ENCODE measurements at places on chromosomes 7 and 10.
A peak's percentile ranks its signal among the peaks of the same experiment; 100 is the strongest.

- DNase-seq: no peak
Measured at GRCh38 chr10:63539994-63540393, 18.8 kb downstream of the REEP3 start.

- DNase-seq: no peak
Measured at GRCh38 chr10:96835899-96836298, 3.8 kb downstream of the LCOR start.

DNA sequence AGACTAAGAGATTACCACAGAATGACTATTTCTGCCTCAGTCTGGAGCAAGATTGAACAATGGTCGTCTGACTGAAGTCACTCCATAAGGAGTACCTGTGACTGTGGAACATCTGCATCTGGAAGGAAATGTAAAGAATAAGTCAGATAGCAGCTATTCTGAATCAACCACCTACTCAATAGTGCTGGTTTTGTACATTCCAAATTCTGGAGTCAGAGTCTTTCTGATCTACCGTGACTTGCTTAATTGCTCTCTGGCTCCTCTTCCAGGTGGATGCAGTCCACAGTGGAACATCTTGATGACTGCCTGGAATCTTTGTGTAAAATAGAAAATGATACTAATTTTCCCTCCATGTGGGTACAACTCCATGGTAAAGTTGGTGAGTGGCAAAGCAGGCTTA is 156.3 kb upstream of the SEMA3C start:
- no peak for DNase-seq

DNA sequence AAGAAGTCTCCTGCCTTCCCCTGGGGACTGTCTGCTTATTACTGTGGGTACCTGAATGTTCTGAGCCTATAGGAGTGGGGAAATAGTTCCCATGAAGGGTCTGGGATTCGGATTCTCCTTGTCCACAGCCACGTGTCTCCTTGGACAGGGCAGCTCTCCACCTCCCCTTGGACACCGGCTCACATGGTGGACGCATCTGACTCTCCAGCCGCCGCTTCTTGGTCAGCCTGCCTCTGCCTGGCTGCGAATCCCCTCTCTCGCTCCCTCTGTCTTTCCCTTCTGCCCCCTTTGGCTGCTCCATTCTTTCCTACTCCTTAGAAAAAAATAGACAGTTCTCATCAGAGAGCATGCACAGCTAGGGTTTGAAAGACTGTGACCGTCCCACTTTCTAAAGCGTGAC is 46.9 kb downstream of the JAKMIP3 start:
- no peak for DNase-seq

GRCh38 chr10:95352684-95353083 is 61.9 kb upstream of the PDLIM1 start:
- no peak for DNase-seq

DNA sequence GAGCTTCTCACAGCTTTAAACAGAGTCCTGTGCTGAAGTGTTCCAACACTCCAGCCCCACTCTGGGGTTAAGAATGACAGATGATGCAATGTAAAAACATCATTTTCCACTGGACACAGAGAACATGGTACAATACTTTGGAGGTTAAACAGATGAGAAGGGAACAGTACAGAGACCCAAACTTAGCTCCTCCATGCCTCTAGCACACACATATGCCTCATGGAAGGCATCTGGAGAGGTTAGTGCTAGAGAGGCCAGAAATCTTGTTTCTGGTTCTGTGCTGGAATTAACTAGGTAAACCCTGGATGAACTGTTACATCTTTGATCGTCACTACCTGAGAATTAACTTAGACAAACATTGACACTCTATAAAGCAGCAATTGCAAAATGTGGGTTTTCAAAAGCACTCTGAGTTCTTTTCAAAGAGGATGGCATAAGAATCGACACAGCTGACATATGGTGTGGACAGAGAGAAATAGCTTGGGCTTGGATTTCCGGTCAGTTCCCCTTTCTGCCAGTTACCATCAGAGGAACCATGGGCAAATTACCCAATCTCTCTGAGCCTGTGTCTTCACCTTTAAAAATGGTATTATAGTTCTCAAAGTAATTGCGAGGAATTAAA is 81.9 kb downstream of the KCNMA1 start:
- no peak for DNase-seq

DNA sequence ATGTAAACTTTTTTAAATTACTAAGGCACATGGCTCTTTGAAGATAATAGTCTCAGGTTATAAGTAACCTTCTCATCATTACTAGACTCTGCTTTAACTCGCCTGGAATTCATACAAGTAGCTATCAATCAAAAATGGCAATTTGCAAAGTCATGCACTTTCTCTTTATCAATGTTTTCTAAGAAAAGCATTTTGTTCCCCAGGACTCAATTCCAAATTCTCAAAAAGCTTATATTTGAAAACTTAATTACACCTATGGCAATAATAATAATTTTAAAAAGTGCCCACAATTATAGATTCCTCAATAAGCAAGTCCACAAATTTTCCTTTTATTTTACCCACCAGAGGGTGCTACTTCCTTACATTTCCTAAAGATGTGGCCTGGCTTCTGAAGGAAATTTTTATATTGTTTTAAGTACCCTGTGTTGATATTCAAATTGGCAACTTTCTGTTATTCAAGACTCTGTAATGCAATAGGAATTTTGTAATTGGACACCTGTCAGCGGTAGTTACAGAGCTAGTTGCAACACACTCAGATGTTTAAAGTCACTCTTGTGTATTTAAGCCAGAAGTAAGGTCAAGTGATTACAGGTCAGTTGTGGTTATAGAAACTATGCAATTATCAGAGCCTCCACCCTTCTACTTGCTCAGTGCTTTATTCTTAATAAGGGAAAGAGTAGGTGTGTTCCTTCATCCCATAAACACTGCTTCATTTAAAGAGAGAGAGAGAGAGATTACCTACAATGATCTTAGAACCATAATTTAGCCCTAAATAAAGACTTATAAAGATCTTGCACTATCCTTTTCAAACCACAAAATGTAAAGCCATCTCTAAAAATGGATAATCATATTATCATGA is 47.1 kb upstream of the HYAL4 start:
- DNase-seq: peak; percentile 44

GRCh38 chr10:44921506-44921905 is 10.4 kb downstream of the TMEM72 start:
- DNase-seq: no peak

GRCh38 chr10:50325449-50326171 is 74.3 kb upstream of the ASAH2 start:
- DNase-seq: no peak

- peak; percentile 69 for DNase-seq
Measured at GRCh38 chr7:144019457-144019856, 19.3 kb downstream of the OR6B1 start.

- no peak for DNase-seq
Measured at GRCh38 chr7:72405418-72405817, 6.7 kb downstream of the CALN1 start.

DNA sequence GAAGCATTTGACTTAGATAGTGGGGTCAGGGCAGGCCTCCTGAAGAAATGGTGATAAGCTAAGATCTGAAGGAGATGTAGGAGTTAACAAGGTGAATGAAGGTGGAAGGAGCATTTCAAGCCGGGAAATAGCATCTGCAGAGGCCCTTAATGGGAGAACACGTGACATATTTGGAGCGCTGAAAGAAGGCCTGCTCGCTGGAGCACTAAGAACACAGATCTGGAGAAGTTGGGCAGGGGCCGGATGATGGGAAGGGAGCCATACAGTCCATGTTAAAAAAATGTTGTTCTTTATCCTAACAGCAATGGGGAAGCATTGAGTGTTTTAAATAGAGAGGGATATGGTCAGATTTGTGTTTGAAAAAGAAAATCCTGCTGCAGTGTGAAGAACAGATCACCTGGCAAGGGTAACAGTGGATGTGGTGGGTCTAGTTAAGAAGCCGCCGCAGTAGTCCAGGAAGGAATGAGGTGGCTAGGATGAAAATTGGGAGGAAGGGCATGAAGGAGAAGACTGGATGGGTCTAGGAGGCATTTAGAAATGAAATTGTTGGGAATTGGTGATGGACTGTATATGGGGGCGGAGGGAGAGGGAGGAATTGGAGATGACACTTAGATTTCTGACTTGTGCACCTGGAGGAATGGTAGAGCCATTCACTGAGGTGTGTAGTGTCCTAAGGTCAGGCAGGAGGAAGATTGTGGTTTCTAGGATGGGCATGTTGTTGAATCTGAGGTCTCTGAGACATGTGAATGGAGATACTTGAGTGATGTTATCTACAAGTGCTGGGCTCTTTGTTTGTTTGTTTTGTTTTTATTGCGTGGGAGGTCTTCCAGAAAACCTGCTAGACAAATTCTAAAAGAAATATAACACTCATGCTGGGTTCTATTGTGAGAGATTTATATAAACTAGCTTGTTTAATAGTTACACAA is 58.4 kb downstream of the MET start:
- no peak for DNase-seq

- DNase-seq: no peak
Measured at GRCh38 chr10:102646610-102647442, 2.5 kb downstream of the TRIM8 start.

DNA sequence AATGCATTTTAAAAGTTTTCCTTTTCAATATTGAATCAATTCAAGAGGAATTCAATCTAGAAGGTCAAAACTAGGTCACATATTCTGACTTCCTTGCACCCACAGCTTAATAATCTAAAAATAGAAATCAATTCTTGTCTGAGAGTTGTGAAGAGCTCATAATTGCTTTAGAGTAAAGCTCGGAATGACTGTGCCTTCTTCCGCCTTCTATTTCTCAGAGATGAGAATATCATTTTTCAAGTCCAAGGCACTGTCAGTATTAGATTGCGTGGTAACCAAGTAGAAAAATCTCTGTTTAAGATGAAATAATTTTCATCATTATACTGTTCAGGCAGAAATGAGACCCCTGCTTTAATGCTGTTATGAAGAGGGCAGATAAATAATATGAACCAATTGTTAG is 272.2 kb upstream of the NFE2L3 start:
- no peak for DNase-seq

DNA sequence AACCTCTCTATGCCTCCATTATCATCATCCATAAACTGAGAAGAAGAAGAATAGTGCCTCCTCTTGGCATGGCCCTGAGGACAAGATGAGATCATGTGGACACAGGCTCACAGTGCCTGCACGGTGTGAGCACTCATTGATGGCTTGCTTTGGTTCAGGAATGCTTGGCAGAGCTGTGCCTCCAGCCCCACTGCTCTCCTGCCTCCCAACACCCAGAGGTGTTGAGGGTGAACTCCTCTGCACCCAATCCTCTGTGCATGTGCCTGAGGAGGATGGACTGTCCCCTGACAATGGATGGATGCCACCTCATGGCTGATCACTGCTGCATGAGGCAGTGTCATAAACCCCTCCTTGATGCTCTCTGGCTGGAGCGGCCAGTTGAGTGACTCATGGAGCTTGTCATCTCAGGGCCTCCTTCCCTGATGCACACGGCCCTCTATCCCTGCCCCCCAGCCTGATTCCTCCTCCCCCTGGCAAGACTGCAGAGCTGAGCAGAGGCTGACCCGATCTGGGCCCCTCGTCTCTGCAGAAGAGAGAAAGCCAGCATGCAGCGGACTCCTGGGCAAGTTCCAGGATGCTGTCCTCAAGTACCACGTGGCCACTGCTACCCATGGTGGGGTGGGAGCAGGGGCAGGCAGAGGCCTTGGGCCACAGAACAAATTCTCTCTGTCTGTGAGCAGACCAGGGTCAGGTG is 136.3 kb downstream of the KCNMA1 start:
- no peak for DNase-seq

- no peak for DNase-seq
Measured at GRCh38 chr7:47400001-47400400, 181.9 kb downstream of the TNS3 start.
